ENCODE measurements at places on chromosomes 1 and 21. TPM values are rescaled to one million over a fixed set of nuclear protein-coding genes. Genes with fewer than 3 reads are reported as not detected.

Gene LORICRIN
- total RNA-seq, result not detected

Gene KCNE2
- 0.28 TPM for total RNA-seq

Gene RGS13
- not detected for total RNA-seq

Gene ANGPTL7
- not detected for total RNA-seq

Gene ERICH3
- not detected for total RNA-seq

Gene S100A7A
- not detected for total RNA-seq

Gene COL11A1
- total RNA-seq, result 19.2 TPM

Gene PDE4B
- total RNA-seq, result 25.6 TPM

Data from GM23338 (cell line).